ENCODE measurements at places on chromosomes 1 and 21.

GRCh38 chr1:168031198-168031597 is 94.3 kb upstream of the MPC2 start:
- no peak for DNase-seq

- DNase-seq = no peak
Measured at GRCh38 chr1:211518330-211519289, 26.6 kb upstream of the RD3 start.

- DNase-seq = peak; percentile 82
Measured at GRCh38 chr1:235642011-235642942, 7.3 kb downstream of the GNG4 start.

DNA sequence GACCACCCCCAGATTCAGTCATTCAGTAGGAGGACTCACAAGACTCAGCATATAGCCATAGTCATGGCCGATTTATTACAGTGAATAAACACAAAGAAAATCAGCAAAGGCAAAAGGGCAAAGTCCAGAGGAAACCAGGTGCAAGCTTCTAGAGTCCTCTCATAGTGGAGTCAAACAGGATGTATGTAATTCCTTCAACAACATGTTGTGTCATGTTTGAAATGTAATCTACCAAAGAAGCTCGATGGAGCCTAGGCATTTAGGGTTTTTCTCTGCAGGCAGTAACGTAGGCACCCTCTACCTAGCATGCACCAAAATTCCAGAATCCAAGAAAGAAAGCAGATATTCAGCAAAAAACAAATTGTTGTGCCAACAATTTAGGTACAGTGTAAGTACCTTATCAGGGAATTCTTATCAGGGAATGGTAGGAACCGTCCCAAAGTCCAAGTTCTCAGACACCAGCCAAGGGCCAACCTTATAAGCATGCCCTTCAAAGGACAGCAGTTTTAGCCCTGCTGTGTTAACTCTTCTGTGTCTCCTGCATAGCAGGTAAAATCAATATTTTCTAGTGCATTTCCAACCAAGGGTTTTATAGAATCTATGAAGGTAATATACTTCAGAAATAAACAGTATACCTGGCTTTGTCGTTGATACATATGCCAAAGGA is 16.1 kb upstream of the SLAMF6 start:
- no peak for DNase-seq

- DNase-seq = no peak
Measured at GRCh38 chr1:208173749-208174148, 70.4 kb downstream of the PLXNA2 start.

DNA sequence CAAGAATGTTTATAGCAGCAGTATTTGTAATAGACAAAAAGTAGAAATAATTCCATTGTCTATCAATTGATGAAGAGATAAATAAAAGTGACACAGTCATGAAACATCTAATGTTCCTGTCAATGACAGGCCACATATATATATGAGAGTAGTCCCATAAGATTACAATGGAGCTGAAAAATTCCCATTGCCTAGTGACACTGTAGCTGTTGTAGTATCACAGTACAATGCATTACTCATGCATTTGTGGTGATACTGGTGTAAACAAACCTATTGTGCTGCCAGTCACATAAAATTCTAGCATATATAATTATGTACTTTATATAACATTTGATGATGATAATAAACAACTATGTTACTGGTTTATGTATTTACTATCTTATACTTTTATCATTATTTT is 141.9 kb upstream of the LYPLAL1 start:
- DNase-seq = no peak

DNA sequence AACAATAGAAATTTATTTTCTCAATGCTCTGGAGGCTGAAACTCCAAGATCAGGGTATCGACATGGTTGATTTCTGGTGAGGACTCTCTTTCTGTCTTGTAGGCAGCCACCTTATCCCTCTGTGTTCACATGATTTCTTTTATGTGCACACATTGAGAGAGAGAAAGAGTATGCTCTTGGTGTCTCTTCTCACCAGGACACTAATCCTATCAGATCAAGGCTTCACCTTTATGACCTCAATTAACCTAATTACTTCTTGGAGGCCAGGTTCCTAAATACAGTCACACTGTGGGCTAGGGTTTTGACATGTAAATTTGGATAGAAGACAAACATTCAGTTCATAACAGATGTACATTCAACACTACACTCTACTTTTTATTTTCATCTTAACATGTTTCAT is 1094.2 kb upstream of the ADGRL2 start:
- no peak for DNase-seq

GRCh38 chr1:107494061-107494460 is 353.2 kb downstream of the NTNG1 start:
- DNase-seq = no peak

DNA sequence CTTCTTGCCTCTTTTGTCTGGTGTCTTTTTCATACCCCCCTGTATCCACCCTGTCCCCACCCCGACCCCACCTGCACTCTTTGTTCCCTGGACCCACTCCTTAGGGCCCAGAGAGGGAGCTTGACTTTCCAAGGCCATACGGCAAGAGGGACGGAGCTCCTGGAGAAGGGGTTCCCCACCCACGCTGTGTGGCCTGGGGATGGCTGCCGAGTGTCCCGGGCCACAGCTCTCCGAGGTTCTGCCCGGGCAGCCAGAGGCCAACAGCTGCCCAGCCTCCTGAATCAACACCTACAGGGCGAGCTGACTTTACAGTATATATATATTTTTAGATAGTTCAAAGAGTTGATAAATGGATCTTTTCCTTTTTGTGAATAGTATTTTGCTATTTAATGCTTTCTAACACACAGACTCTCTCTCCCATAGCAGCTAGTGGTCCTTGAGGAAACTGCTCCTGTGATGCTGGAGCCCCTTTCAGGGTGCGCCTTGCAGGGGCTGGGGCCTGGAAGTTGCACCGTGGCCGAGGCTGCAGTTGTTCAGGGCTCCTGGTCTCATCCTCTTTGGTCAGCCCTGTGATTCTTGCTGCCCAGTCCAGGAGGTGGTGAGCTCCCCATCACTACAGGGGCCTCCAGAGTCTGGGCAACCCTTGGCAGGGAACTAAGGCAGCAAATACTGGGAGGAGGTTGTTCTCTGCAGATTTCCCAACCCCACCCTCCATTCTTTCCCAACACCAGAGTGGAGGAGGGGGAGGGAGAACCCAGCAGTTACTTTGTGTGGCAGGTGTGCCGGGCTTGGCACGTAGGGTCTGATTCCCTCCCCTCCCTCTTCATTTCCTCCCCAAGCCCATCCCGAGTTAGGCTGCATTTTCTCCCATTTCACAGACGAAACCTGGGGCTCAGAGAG is 321.6 kb downstream of the PTPRU start:
- no peak for DNase-seq

Data from DMS79 treated with DMSO at 0.1 percent for 48 hours (cell line).